ENCODE measurements at places on chromosomes 2 and 18.

DNA sequence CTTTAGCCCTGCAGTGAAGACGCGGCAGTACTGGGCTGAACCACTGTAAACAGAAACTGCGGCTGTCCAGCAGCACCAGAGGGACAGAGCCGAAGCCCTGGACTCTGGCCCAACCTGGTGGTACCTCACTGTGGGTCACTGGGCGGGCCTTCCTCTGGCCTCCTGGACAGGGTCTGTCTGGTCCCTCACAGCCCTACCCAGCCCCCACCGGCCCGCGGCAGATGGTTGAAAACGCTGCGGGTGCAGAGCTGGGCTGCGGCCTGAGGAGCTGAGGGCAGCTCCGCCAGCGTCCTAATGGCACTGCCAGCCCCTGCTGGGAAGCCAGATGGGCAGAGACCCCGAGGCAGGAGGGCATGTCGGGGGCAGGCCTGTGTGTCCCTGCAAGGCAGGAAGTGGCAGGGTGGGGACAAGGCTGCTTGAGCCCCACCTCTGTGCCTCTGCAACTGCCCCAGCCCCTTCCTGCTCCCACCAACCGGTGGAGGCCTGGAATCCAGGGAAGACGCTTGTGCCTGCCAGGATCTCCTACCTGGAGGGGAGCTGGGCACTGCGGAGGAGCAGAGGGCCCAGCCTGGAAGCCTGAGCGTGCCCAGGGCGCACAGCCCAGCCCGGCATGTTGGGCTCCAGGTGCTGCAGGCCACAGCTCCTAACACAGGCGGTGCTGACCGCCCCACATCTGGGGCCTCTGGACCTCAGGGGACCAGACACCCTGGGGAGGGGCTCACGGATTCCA is 36.3 kb downstream of the HS6ST1 start:
- no peak for DNase-seq

DNA sequence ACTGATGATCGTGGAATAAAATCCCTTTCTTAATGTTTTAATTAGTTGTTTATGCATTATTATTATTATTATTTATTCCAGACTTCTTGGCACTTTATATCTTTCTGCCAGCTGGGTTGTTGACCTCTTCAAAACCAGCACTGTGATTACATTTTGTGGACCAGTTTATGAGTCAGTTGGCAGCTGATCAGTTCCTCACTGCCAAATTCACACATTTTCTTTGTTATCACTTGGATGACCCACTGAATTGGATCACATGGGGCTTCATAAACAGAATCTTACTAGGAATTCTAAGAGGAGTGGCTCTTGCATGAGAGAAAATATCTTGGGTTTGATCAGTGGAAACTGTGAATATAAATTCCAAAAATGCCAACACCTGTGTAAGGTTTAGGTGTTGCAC is 321.8 kb upstream of the SPRED2 start:
- DNase-seq = no peak

- DNase-seq = no peak
These were observed 11.2 kb downstream of the FAP start for GRCh38 chr2:162232027-162232426.

DNA sequence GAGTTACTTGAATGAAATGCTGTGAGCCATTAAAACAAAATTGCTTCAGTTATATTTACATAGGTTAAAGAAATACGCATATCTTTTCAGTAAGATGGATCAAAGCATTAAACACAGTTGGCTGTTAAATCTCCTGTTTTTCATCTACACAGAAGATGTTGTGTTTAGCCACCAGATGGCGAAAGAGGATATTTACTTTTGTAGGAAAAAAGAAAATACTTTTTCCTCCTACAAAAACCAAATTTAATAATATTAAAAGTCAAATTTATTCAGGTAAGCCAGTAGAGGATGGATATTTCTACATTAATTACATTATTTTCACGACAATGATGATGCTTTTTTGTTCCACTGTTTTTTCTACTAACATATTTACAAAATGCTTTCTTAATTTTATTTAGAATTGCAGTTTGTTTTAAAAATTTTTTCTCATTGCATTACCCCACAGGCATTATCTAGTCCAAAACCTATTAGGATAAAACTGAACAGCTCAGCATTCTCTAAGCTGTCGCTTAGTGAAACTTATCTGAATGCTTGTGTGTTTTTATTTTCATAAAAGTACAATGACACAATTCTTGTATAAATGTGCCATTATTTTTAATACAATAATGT is 173.7 kb downstream of the ASXL3 start:
- no peak for DNase-seq

- DNase-seq = no peak
These were observed 25.6 kb upstream of the ACSL3 start for GRCh38 chr2:222835143-222835822.

DNA sequence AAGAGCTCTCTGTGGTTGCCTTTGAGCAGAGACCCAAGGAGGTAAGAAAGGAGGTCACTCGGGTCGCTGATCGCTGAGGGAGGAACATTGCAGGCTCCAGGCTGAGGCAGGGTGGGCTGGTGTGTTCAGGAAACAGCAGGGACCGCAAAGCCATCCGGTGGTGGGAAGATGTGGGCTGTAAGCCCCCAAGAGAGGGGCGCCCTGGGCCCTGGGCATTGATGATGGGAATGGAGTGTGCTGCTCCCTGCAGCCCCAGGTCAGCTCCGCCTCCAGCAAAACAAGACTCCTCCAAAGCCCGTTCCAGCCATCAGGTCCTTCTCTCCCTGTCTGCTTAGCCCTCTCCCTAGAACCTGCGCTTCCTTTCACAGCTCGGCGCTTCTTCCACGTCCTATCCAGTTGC is 229.7 kb downstream of the KLHL29 start:
- DNase-seq = no peak

DNA sequence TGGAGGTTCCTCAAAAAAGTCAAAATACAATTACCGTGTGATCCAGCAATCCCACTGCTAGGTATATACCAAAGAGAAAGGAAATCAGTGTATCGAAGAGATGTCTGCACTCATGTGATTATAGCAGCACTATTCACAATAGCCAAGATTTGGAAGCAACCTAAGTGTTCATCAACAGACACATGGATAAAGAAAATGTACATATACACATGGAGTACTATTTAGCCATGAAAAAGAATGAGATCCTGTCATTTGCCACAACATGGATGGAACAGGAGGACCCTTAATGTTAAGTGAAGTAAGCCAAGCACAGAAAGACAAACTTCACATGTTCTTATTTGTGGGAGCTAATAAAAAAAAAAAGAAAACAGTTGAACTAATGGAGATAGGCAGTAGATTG is 78.7 kb downstream of the DGKD start:
- DNase-seq = no peak

- DNase-seq = no peak
These were observed 274.8 kb downstream of the SP3 start for GRCh38 chr2:173690349-173690748.

- DNase-seq = peak; percentile 12
These were observed 64.9 kb upstream of the OTOS start for GRCh38 chr2:240205348-240205747.

GRCh38 chr2:38947241-38948239 is 57.9 kb downstream of the ARHGEF33 start:
- peak; percentile 55 for DNase-seq

- no peak for DNase-seq
These were observed 176.9 kb upstream of the FN1 start for GRCh38 chr2:215612786-215613185.

DNA sequence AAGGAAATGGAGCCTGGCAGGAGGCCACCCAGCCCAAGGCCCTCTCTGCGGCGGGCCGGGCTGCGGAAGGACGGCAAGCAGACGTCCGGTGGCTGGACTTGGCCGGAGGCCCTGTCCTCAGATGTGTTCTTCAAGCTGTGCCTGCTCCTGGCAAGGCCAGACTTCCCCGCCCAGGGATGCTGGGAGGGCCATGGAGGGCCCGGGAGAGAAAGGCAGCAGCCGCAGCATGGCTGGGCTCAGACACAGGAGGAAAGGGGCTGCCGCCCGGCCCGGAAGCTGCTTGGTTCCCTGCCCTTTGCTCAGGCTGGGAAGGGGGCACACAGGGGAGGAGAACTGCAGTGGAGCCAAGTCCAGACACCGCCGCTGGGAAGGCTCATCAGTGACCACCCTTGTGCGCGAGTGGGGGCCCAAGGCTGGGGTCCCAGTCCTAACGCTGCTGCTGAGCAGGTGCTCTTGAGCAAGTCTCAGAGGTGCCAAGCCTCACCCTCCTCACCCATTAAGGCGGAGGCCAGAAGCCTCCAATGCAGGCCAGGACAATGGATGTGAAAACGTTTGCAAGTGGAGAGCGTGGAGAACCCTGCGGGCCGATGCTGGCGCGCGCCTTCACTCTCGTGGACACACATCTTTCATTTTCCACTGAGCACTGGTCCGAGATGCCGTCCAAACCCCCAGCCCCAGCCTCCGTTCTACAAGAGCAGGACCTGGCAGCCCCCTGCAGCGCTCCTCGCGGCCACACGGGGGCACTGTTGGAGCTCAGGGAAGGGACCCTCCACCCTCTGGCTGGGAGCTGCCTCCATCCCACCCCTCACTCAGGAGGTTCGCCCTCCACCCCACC is 7.9 kb downstream of the CROCC2 start:
- peak; percentile 31 for DNase-seq

DNA sequence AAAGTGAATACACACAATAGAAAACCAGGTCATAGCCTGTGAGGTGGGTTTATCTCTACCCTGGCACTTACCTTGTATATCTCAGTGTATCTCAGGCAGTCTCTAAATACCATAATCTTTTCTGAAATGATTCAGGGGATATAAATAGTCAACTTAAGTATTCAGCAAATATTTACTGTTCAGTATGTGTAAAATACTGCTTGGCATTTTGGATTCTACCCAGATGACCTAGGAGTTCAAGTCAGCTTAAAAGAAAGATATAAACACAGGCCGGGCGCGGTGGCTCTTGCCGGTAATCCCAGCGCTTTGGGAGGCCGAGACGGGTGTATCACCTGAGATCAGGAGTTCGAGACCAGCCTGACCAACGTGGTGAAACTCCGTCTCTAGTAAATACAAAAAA is 23.8 kb downstream of the GRHL1 start:
- DNase-seq = no peak

DNA sequence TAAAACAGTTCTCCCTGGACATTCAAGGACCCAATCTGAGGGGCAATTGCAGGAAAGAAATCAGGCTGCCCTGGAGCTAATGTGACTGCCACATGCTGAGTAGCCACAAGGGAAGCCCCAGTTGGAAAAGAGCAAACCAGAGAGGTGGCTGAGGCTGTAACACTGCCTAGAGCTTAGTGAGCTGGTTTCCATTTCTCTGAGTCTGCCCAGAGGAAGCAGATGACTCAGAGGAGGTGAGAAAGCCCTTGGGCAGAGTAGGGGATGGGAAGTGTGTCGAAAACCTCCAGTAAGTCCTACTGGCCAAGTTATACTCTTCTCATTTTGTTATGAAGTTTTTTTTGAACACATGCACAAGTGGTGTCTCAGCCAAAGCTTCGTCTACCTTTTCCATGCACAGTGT is 753.0 kb downstream of the CNTNAP5 start:
- no peak for DNase-seq

DNA sequence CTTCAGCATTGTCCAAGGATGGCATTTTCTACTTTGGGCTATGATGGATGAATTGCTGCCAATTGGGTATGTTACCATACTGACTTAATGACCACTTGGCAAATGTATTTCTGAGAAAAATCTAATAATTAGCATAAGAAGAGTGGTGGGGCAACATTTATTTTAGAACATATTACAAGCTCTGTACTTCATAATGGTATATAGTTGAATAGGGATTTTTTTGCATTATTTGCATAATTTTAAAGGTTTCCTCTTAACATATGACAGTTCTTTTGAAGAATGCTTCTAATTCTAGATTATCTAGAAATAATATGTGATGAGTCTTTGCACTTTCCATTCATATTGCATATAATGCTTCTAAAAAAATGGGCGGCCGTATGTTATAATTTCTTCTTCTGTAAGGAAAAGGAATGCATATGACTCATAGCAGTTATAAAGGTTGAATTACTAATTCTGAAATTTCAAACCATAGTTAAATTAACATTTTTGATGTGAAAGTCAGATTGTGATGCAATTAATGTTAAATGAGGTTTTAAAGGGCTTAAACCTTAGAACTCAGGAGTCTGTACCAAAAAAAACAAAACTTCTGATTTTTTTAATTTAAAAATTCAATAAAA is 1652.3 kb upstream of the SLC39A10 start:
- no peak for DNase-seq

DNA sequence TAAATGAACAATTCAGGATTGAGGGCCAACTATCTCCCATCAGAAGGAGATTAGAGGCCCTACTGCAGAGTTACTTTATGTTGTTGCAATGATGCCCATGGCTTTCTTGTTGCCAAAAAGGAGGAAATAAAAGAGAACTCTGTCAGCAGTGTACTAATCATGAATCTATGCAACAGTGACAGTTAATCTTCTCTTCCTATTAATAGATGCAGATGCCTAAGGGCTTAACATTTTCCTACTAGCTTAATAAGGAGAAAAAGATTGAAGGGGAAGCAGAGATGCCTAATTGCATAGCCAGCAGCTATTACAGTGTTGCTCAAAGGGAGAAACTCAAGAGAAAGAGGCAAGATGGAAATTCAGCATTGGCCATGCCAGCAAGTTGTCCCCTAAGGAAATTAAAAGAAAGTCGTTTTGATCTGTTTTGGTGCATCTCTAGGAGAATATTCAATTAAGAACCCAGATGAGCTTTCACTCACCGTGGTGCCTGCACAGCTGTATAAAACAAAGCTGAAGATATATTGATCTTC is 107.1 kb upstream of the KCNJ3 start:
- DNase-seq = no peak

DNA sequence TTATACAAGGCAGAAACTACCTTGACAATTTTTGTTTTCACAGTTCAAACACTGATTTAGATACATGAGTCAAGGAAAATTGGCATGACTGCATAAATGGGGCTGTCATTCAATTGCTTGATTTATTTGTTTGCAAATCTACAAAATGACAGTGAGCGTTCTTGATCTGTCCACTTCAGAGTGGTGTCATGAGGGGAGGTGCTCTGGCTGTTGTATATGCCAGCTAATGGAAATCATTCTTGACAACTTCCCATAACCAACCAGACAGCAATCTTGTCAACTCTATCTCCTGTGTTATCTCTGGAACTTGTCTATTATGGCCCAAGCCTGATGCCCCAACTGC is 120.6 kb upstream of the UGP2 start:
- DNase-seq = no peak

GRCh38 chr2:120109186-120110061 is 96.5 kb downstream of the EPB41L5 start:
- no peak for DNase-seq

DNA sequence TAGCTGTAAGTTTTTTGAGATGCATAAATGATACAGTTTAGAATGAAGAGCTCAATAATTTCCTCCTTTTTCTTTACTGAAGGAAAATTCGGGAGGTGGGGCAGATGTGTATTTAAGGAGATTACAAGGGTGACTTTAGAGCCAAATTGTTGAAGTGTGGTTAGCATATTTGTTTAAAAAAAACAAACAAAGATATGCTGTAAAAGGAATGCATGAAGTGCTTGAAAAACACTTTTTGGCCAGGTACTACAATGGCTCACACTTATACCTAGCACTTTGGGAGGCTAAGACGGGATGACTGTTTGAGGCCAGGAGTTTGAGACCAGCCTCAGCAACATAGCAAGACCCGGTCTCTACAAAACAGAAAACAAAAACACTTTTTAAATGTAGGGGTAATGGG is 38.4 kb downstream of the CD302 start:
- no peak for DNase-seq
